ENCODE measurements at places on chromosomes 6 and 20. TPM values are rescaled to one million over a fixed set of nuclear protein-coding genes. Genes with fewer than 3 reads are reported as not detected.

KIF6 gene
- 0.26 TPM for total RNA-seq

UST gene
- total RNA-seq: 2.4 TPM

ZKSCAN3 gene
- total RNA-seq: 5.0 TPM

GPR6 gene
- total RNA-seq: not detected

RAET1L gene
- total RNA-seq: not detected

NNAT gene
- total RNA-seq: not detected

EYA2 gene
- not detected for total RNA-seq

LY6G6F gene
- not detected for total RNA-seq

GRIK2 gene
- total RNA-seq: 0.12 TPM

- DNase-seq: peak; percentile 73
Measured at GRCh38 chr20:12012241-12013222, 94.8 kb downstream of the BTBD3 start.

DNA sequence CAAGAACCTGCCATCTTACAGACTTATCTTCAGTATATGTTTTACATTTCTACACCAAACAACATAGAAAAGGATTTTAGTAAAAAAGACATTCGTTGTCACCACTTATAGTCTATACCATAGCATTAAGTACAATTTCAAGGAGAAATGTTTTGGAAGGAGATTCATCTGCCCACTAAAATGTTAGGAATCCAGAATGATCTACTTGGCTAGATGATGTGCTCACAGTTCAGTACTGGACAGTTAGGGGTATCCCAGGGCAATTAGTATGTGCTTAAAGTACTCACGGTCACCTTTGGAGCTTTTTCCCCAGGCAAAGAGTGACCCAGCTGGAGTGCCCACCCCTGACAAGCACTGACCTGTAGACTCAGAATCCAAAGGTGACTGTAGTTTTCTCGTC is 222.9 kb downstream of the SLC24A3 start:
- DNase-seq: no peak

- DNase-seq: no peak
Measured at GRCh38 chr6:90494067-90494780, 92.6 kb downstream of the MAP3K7 start.

DNA sequence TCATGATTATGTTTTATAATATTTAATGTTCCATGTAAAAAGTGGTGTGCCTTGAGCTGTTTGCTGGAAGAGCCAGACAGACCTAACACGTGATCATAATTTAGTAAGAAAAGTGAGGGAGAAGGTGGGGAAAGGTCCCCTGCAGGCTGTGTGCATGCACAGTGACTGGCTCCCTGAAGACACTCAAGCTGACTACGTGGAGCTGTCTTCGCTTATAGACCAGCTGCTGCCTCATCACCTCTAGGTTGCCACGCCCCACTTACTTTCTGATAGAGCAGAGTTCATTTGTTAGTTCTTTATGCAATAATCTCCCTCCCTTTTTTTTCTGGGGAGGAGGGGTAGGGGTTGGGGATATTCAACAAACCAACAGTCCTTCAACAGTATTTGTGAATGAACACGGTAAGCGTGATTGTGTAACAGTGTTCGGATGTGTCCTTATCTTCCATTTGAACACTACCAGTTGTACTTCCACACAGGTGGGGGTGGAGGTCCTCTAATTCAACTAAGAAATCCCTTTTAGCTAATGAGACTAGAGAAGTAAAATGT is 157.3 kb downstream of the BACH2 start:
- no peak for DNase-seq

- no peak for DNase-seq
Measured at GRCh38 chr20:51980277-51980676, 178.0 kb upstream of the SALL4 start.

DNA sequence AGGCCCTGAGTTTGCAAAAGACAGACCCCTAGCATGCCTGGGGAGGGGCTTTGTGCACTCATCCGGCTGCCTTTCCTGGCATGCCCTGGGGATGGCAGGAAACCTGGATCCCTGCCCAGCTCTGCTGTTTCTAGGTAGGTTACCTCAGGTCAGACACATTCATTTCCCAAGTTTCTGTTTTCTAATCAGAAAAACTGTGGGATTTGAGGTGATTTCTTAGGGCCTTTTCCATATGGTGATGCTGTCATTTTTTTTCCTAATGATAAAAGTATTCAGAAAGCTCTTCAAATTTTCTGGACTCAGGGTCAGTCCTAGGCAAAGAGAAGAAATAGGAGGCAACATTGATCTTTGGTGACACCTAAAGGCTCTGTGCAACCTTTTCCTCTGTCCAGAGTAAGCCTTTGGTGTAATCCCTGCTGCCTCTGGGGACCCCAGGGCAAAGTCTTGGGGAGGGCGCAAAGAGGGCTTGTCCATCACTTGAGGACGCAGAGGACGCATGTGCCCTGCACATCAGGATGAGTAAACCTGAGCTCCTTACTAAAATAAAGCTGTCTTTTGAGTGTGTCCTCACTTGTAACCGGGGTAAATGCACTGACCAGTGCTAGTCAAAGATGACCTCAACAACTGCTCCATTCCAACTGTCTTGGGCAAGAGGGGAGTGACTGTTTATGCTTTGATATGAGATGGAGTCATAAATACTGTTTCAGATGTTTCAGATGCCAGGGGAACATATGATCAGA is 13.5 kb upstream of the TRAM2 start:
- peak; percentile 61 for DNase-seq

- DNase-seq: no peak
Measured at GRCh38 chr6:1502041-1502440, 107.7 kb upstream of the FOXC1 start.

- peak; percentile 57 for DNase-seq
Measured at GRCh38 chr20:47878601-47879027, 93.3 kb upstream of the SULF2 start.

DNA sequence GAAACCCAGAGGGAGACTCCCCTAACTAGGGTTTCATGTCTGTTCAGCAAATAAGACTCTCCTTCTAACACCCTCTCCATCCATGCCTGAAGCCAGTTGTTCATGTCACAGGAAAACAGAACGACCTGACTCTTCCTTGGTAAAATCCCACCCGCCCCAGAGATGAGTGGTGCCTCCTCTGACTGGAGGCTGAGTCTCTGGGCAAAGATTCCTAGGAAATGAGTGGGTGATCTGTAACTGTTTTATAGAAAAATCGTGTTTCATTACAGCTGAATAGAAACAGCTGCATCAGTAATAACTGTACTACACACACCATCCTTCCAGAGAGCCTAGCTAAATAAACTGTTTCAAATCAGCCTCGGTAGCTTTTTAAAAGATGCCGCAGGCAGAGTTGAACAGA is 37.4 kb upstream of the MRPS10 start:
- DNase-seq: no peak

GRCh38 chr20:18650224-18650623 is 62.4 kb downstream of the DTD1 start:
- no peak for DNase-seq

DNA sequence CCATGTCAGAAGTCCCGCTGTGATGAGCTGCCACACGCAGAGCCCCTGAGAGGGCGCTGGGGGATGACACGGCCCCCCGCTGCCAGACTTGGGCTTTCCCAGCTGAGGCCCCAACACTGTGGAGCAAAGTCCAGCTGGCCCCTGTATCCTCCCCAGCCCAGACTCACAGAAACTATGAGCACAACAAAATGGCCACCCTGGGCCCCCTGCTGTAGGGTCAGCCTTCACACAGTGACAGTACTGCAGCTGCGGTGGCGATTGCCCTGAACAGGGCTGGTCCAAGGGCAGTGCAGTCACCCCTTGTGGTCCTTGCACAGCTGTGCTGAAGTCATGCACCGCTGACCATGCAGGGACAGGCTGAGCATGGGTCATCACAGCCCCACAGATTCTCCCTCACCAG is 78.2 kb upstream of the CST7 start:
- no peak for DNase-seq

GRCh38 chr6:21087188-21087587 is 506.4 kb upstream of the SOX4 start:
- no peak for DNase-seq

DNA sequence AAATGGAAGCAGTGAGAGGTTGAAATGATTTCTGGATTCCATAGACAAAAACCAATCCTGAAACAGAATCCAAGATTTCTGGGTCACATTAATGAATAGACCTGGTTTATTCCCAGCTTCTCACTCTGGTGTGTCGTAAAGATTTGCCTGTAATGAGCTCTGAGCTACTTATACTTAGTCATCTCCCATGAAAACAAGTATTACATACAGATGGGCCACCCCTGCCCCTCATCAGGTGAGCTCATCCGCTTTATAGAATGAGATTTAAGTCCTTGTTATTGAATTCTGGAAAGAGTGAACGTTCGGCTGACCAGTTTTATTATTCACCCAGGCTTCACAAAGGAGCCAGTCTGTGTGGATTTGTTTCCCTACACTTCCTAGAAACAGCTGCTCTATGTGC is 47.1 kb upstream of the TMEM181 start:
- DNase-seq: no peak

DNA sequence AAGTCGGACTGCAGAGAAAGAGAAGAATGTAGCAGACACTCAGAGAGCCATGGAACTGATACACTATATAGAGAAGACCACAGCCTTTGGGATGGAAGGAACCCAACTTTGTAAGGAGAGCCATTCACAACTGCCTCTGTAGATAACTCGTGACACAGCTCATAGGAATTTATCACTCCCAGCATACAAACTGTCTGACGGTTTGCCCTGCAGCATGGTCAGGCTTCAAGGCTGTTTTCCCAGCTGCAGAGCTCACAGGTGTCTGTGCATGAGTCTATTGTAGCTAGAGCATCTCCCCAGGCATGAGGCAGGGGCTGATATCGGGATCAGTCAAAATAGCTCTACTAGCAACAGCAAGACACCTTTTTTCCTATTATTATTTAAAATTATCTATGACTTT is 130.5 kb upstream of the DTNBP1 start:
- DNase-seq: peak; percentile 38

GRCh38 chr6:111692327-111693164 is 86.9 kb upstream of the TRAF3IP2 start:
- no peak for DNase-seq

- no peak for DNase-seq
Measured at GRCh38 chr6:104688283-104688969, 171.3 kb downstream of the HACE1 start.

DNA sequence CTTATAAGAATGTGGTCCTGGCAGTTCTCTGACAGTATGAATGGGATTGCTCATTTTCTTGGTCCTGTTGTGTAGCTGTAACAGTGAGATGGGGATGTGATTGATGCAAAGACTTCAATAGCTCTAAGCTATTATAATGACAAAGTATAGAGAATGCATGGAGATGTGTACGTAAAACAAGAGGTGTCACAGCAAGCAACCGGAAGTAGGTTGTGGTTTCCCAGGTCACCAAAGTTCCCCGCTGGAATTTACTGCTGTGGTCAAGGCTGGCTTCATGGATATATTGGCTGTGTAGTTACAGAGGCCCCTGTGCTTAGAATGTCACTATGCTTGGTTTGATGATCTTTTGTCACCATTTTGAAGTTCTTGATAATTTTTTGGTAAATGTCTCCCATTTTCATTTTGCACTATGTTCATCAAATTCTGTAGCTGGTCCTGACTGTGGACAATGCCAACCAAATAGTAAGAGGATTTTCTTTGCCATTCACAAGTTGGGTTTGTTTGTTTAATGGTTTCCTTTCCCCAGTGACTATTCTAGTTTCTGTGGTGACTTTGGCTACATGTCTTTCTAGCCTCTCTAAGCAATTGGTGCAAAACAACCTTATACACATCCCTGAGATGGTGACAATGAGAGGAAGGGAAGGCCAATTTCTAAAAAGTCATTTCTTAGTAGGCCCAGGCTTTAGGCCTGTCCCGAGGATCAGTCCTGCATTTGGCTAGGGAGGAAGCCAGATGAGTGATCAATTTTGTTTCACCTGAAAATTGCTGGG is 10.5 kb downstream of the DNAH8 start:
- peak; percentile 61 for DNase-seq

GRCh38 chr20:11850901-11851300 is 66.8 kb upstream of the BTBD3 start:
- DNase-seq: peak; percentile 79

- DNase-seq: no peak
Measured at GRCh38 chr6:31874836-31875572, 3.8 kb downstream of the SLC44A4 start.

DNA sequence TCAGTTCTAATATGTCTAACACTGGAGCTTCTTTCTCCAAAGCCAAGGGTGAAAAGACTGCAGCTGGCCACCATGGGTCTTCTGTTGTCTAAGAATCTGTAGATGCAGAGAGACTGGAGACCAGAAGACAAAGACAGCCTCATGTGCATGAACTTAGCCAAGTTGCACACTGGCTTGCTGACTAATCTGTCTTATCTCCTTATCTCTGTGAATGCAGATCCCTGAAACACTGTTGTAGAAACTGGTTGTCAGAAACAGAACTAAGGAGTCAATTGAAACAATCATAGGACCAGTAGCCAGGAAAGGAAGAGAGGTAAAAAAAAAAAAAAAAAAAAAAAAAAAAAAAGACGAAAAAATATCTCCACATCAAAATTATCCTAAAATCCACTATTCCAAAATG is 109.7 kb downstream of the BFSP1 start:
- no peak for DNase-seq

- no peak for DNase-seq
Measured at GRCh38 chr6:8389036-8389818, 46.1 kb downstream of the SLC35B3 start.

- no peak for DNase-seq
Measured at GRCh38 chr20:1450926-1451491, 15.6 kb downstream of the NSFL1C start.

GRCh38 chr6:16296061-16296670 is 57.8 kb downstream of the GMPR start:
- no peak for DNase-seq

GRCh38 chr6:134954272-134955000 is 4.5 kb upstream of the ALDH8A1 start:
- no peak for DNase-seq

DNA sequence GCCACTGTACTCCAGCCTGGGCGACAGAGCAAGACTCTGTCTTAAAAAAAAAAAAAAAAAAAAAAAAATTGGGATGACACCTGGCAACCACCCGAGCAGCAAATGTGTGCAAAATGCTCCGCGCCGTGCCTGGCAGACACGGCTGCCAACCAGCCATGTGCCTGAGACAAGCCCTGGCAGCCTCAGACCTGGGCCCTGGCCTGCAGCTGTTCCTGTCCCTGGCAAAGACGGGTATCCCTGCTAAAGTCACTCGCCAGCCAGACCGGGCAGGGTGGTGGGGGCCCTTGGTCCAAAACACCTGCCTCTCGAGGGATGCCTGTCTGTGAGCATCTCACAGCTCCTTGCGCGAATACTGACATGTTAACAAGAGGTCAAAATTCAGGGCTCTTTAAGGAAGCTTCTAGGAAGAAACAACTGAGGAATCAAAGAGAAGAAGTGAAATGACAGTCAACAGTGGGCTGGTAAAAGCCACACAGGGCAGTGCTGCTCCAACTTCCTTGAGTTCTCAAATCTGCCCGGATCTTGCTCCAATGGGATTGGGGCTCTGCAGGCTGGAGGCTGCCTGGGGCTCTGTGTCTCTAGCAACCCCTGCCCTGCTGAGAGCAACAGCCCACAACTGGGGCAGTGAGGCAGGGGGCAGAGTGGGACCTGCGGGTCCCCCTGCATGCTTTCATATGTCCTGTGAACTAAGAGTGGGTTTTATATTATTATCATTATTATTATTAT is 53.4 kb downstream of the SYTL3 start:
- DNase-seq: no peak

GRCh38 chr6:5128351-5128750 is 43.2 kb downstream of the PPP1R3G start:
- DNase-seq: no peak
